ENCODE measurements at places on chromosomes 16 and 17.

DNA sequence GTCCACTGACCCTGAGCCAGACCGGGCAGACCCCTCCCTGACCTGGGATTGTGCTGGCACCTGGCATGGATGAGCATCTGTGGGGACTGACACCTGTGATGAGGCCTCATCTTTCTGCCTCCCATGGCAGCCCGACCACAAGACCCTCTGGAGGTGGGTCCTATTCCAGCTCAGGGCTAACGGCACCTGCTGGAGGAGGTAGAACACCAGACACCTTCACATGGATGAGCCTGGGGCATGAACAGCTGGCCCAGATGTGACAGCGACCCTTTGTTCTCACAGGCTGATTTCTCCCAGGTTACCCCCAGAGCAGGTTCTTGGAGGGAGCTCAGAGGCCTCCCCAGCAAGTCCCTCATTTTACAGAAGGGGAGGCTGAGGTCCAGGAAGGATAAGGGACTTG, 46.4 kb upstream of the PIK3R6 start:
- DNase-seq: no peak

DNA sequence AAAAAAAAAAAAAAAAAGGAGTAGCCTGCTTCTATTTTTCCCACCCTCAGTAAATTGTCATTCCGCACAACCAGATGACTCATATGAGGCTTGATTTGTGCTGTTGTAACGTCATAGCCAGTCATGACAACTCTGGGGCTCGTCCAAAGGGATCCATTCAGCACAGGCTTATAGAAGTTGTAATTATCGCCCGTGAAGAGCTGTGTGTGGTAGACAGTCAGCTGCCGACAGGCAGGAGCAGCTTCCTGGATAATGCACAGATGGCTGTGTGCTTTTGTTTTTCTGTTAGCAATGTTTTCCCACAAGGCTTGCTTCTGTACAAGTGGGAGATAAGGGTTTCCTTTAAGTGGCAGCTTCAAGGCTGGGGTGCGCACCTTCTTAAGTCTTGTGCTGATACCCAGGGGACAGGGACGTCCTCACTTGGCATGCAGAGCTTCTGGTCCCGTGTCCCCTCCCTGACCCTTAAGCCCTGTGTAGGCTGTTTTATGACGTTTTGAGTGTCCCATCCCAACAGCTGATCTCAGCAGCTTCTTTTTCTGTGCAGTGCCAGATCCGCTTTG, 26.0 kb downstream of the SNX29 start:
- DNase-seq: peak; percentile 29

- no peak for DNase-seq
These were observed 969.7 kb downstream of the CDH11 start for GRCh38 chr16:64151990-64152767.

DNA sequence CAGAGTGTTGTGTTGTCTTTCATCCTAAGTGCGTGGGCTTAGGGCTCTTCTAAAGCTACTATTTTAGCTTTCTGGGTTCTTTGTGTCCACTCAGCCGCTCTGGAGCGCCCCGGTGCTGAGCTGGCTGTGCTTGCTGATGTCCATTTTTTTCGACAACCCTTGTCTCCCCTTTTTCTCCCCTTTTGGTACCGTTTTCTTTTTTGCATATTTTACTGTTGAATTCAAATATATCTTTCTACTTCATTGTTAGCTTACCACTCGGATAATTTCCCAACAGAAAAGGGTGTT, 1.2 kb downstream of the SRRM2 start:
- DNase-seq: no peak

- no peak for DNase-seq
These were observed 2.6 kb downstream of the MYL11 start for GRCh38 chr16:30377050-30377811.

DNA sequence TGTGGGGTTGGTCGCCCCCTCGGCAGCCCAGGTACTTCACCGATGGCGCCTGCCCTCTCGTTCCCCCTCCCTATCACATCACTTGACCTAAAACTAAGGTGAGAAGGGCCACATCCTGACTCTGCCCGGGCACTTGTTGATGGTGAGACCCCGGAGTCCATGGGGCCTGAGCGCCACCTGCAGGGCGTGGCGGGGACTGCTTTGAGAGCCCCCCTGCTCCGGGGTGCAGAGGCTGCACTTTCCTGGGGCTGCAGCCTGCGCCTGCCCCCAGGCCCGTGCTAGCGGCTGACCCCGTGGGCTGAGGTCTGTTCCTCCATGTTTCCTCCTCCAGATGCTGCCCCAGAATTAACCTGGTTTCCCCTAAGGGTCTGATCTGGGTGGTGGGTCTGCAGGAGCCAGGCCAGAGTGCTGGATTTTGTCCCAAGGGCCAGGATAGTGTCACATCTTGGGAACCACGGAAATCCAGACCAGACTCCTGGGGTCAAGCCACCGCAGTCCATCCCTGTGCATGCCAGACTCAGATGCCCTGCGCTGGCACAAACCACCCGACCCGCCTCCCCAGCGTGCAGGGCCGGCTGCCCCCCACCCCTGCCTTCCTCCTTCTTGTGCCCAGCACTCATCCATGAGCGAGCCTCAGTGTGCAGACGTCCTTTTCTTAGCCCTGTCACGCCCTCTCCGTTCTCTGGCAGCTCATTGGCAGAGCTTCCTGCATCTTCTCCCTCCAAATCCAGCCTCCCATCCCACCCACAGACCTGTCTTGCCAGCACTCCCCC, 2.7 kb downstream of the NDUFAF8 start:
- peak; percentile 73 for DNase-seq

GRCh38 chr17:73271072-73271471, 9.4 kb upstream of the CPSF4L start:
- DNase-seq: peak; percentile 23

DNA sequence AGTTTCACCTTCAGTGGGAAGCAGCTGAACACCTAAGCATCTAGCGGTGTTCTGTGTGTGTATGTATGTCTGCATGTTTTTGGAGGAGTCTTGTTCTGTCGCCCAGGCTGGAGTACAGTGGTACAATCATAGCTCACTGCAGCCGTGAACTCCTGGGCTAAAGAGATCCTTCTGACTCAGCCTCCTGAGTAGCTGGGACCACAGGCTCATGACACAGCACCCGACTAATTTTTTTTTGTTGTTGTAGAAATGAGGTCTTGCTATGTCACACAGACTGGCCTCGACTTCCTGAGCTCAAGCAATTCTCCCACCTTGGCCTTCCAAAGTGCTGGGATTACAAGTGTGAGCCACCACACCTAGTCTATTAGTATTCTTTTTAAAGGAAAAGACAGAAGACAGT, 30.2 kb upstream of the FAAP100 start:
- DNase-seq: no peak

GRCh38 chr16:10607157-10607556, 26.8 kb upstream of the EMP2 start:
- DNase-seq: no peak

GRCh38 chr17:66373944-66374817, 71.8 kb downstream of the PRKCA start:
- DNase-seq: no peak

DNA sequence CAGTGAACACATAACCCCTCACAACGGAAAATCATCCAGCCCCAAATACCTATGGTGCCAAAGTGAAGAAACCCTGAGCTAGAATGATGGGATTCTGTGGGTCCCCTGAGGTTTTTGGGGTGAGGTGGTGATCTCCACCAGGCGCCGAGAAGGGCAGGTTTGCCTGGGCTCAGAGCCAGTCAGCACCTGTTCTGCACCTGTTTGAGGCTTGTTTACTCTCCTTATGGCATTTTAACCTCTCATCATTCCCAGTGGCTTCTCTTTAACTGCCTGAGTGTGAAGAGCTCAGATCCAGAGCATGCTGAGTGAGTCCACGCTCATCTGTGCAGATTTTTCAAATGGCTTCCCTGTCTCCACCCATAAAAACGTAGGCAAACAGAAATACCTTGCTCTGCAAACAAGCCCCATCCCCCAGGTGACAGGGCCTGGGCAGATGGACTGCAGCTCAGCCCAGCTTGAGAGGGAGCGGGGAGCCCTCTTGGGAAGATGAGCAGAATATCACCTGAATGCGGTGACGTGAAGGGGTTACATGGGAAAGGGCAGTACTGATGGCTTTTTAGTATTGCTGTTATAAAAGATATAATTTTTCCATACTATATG, 40.1 kb upstream of the CLEC19A start:
- no peak for DNase-seq

- DNase-seq: no peak
These were observed 89.5 kb downstream of the TNFRSF13B start for GRCh38 chr17:16882243-16882925.

DNA sequence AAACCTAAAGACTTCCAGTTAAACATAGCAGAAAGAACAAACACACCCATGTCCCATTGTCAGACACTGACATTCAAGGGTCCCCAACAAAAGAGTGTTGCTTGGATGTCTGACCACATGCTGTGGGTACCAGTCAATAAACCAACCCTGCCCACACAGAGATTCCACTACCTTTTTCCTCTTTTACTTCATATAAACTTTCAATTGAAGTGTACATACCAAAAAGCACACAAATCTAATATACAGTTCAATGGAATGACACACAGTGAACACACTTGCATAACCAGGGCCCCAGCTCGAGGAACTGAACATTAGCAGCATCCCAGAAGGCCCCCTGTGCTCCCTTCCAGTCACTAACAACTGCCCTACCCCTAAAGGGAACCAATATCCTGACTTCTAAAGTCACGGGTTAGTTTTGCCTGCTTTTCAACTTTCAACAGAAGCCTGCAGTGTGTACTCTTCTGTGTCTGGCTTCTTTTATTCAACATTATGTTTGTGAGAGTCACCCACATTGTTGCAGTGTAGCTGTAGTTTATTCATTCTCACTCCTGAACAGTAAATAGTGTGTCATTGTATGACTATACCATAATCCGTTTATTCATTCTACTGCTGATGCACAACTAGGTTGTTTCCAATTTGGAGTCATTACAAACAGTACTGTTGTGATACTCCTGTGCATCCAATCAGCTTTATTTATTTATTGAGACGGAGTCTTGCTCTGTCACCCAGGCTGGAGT, 18.0 kb downstream of the CFDP1 start:
- no peak for DNase-seq

- no peak for DNase-seq
These were observed 25.3 kb upstream of the RBBP6 start for GRCh38 chr16:24514096-24514495.

DNA sequence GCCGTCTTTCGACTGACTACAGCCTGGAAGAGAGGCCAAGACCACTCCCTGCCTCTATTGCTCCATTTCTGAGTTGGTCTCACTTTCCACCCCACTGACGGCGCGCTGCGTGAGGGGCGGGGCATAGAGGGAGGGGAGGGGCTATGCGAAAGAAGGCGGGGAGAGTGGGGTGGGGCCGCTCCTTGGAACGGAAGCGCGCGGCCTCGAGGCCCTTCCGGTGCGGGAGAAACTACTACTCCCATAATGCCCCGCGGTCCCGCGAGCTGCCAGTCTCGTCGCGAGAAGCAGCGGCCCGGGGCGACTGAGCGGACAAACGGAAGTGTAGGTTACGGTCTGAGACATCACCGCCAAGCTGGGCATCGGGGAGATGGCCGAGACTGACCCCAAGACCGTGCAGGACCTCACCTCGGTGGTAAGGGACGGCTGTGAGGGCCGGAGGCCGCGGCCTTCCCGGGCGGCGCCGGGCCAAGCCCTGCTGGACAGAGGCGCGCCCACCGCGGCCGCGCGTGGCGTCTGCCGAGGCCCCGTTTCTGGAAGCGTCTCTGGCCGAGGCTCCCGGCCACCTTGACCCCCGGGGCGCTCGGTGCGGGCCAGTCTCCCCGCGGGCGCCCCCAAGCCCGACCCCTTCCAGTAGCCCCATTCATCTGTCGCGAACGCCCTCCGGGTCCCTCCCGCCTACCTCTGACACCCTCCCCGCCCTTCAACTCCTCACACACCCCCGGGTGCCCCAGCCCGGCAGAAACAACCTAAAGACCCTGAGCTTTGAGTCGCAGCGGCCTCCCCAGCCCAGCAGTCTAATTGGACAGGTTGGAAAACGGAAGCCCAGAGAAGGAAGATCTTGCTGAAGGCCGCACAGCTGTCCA, at the start of gene HSBP1:
Gene HSBP1, plus strand, starts transcription at position 269 of the 863 bp plus-strand sequence. Its CDS starts 99 bp downstream, at position 368.
- DNase-seq: peak; percentile 98

DNA sequence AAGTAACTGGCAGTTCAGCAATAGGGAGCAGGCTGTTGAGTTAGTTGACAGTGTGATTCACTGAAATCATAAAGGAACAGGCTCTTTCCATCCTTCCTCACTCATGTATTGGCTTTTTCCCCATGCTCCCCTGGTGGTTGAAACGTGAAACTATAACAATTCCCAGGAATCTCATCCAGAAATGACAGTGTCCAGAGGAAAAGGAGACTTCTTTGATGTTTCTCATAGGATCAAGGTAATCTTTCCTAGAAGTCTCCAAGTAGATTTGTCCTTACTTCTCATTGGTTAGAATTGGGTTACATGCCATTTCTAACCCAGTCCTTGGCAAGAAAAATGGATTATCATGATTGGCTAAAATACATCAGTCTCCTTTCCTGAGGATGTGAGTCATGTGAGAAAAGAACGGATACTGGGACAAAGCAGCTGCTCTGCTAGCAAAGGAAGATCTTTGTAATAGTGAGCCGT, 14.4 kb downstream of the TTC19 start:
- DNase-seq: no peak

- DNase-seq: no peak
These were observed 32.6 kb upstream of the DLX4 start for GRCh38 chr17:49936386-49936785.

GRCh38 chr17:3039736-3040135, 23.7 kb downstream of the OR1D5 start:
- peak; percentile 74 for DNase-seq

DNA sequence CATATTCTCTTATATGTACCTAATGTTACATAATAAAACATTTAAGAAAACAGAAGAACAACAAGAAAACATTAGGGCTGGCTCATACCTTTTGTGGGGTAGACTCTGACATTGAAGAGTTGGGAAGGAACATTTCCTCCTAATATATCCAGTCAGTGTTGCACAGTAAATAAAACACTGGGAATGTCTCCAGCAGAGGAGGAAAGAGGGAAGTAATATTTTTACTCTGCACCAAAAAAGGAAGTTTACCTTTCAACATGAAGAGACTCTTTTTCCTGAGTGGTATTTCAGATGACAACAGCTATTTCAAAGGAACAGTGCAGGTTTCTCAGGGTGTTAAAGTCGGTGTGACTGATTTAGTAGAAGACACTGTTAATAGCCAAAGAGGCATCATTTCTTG, 31.9 kb downstream of the EPN2 start:
- DNase-seq: peak; percentile 35

DNA sequence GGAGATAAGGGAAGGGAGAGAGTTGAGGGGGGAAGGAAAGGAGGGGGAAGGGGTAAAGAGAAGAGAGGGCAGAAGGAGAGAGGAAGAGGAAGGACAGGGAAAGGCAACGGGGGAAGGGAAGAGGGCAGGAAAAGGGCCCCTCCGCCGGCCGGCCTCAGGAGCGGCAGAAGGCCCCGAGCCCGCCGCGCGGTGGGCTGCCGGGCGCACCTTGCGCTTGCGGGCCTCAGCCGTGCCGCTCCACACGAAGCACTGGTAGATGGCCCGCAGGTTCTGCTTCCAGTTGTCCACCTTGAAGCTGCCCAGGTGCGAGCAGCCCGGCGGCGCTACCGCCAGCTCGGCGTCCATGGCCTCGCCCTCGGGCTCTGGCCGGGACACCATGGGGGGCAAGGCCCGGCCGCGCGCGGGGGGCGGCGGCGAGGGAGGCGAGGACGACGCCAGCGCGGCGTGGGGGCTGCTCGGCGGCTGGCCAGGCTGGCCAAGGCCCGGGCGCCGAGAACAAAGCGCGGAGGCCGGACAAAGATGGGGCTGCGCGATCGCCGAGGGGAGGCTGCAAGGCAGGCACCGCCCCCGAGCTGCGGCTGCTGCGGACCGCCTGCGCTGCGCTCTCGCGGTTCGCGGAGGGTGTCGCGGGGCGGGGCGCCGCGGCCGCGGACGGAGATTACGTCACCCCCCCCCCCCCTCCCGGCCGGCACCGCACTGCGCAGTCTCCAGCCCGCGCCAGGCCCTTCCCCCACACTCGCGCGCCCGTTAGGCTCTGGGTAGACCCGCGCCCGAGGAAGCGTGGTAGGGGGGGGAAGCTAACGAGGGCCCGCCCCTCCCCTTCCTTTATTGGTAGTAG, at the start of gene USP22:
Gene USP22, minus strand, starts transcription at position 554 of the 838 bp plus-strand sequence. Its CDS starts 176 bp downstream, at position 378.
- DNase-seq: peak; percentile 99

Measured in suppressor macrophage treated with lipopolysaccharide for 4 hours (primary cell).